Spleen (tissue), 13 donors: ENCODE measurements at places on chromosomes 3 and 15.

- DNase-seq = no peak
Observed at GRCh38 chr3:98731720-98732285, 31.3 kb upstream of the ST3GAL6 start.

- no peak for DNase-seq
Observed at GRCh38 chr3:111728566-111728935, 130.5 kb upstream of the PHLDB2 start.

GRCh38 chr3:157650699-157651098 lies 147.5 kb upstream of the VEPH1 start:
- DNase-seq = no peak

DNA sequence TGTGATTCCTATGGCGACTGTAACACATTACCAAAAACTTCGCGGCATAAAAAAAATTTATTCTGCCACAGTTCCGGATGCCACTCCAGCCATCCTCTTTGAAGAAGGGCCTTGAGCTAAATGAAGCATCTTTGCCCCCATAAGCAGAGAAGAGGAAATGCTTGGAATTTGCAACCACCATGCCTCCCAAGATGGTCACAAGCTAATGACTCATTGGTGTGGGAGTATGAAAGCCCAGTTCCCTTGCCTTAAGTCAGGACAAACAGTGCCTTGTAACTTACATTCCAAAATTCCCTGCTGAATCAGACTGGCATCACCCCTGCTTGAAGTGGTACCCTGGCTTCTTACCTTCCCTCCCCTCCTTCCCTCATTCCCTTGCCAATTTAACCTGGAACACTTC lies 1077.4 kb downstream of the EPHA3 start:
- no peak for DNase-seq

DNA sequence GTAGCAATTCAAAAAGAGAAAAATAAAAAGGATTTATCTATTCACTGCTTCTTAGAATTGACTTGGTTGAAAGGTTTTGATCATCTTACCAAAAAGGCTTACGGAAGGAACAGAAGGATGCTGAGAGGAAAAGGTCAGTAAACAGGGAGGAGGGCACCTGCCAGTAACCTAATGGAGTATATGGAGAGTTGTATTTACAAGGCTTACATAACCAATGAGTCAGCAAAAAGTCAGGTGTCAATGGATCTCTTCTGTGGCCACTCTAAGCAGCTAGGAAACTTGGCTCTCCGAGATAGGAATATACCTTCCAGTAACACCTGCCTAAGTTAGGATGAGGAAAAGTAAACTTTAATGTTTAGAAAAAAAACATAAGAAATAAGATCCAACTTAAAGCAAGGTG lies 80.5 kb upstream of the PLXND1 start:
- DNase-seq = no peak

GRCh38 chr3:125160606-125161371 lies 51.8 kb downstream of the SLC12A8 start:
- DNase-seq = no peak

DNA sequence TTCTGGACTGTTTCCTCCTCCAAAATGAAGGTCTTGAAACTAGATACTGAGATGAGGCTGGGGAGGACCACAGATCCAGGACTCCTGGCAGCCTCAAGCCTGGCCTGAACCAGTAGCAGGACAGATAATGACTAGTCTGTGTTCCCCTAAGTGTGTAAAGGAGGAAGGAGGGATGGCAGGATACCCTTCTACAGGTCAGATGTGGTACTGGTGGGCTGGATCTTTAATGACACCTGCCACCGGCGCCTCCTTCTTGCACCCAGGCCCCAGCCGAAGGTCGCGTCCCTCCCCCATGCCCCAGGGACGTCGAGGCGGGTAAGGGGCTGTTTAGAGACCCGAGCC lies 556 bp downstream of the USP19 start:
- no peak for DNase-seq

DNA sequence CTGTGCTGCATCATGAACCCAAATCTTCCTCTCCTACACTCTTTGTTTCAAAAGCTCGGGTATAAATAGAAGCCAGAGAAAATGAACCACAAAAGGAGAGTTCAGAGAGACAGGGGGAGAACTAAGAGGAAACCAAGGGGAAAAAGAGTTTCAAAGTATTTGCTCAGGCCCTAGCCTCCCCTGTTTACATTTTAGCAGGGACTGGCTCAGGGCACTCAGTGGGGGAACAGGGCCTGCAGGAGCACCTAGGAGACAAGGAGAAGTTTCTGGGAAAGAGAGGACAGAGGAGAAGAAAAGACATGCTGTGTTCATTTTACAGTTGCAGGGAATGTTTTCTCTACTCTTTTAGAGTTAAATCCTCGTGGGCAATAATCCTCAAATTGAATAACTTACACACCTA lies 8.5 kb upstream of the IL17RD start:
- DNase-seq = no peak

DNA sequence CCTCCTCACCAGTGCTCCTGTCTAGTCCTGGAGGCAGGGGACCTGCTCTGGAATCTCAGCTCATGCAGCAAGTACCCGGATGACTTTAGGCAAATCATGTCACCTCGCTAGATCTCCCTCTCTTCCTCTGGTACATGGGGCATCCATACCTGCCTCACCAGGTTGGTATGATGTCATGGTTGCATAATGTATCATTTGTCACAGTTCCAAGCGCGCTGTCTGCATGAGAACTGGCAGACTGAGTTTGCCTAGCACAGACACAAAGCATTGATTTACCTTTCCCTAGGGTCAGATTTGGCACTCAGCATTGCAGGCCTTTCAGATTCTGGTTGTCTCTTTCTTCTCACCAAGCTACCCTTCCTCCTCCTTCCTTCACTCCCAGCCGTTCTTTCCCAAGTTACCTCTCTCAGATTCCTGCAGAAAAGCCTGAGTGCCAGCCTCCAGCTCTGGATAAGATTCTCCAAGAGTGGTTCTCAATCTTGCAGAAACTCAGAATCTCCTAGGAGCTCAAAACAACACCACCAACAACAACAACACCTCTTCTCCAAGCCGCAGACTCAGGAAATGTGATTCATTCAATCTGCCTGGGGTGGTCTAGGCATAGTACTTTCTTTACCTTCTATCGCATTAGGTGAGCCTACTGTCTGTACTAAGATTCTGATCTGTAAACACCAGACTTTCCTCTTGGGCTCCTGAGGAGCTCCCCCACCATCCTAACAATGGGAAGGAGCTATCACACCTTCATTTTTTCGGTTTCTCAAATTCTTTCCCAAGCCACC lies 29.5 kb downstream of the FAM43A start:
- no peak for DNase-seq

GRCh38 chr3:61687206-61687605 lies 125.8 kb downstream of the PTPRG start:
- DNase-seq = no peak

GRCh38 chr3:45984331-45985312 lies 11.0 kb downstream of the FYCO1 start:
- no peak for DNase-seq

GRCh38 chr3:190119461-190120268 lies 1.0 kb downstream of the P3H2 start:
- DNase-seq = no peak

- DNase-seq = no peak
Observed at GRCh38 chr3:105610473-105610872, 243.8 kb downstream of the ALCAM start.

DNA sequence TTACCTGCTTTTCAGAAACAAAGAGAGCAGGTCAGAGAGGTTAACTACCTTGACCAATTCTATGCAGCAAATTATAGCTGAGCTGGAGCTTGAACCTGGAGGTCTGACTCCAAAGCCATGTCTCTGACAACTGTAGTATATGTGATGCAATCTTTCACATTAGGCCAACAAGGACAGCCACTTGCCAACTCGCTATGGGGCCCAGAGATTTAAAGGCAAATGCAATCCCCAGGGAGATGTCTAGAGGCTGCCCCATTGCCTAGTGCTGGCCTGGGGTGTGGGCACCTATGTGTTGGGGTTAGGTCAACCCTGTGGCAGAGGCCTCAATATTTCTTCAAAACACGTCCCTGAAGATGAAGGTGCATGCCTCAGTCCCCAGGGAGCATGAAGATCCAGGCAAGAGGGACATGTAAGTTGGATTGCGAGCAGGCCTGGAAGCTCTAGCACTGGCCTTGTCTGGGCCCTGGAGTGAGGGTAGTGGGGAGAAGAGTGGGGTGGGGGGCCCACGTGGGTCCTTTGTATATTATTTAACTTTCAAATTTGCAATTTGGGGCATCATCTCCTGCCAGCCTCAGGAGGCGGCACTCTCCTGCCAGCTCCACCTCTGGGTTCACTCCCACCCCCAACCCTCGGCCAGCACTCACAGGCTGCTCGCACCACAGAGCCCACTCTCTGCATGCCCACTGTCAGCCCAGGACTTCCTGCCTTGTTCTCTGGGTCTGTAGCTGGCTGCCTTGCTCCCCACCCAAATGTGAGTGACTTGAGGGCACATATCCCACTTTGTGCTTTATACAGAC lies 64.3 kb downstream of the SLC12A8 start:
- DNase-seq = no peak
